ENCODE measurements at places on chromosomes 2 and 18. TPM values are rescaled to one million over a fixed set of nuclear protein-coding genes. Genes with fewer than 3 reads are reported as not detected.

The HMSD gene
- total RNA-seq = 0.94 TPM

The MRO gene
- not detected for total RNA-seq

The ANAPC1 gene
- 55.1 TPM for total RNA-seq

The LCT gene
- total RNA-seq = 0.19 TPM

The RPL37A gene
- 2,088 TPM for total RNA-seq

The PFN4 gene
- total RNA-seq = not detected

The B3GNT7 gene
- not detected for total RNA-seq

The IL36A gene
- total RNA-seq = not detected

DNA sequence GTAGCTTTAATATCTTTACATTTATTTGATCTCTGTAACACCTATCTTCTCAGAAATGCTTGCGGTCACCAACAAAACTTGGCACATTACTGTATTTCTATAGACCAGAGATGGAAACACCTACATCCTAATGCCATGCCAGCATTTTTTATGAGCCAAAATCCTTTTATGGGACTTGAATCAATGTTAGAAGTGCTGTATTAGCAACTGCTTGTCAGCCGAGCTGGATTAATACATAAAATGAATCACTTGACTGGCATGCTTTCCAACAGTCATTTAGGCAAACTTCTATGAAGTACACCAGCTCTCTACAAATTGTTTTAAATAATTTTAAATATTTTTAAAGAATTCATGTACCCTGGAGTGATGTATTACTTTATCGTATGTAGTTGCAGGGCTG is 272.9 kb upstream of the NRP2 start:
- no peaks in the 10 kb centered on the region for H3K27me3 ChIP-seq
- no peak for DNase-seq
- H3K27ac ChIP-seq = no peak overlapping the region
- no peaks in the 10 kb centered on the region for H3K36me3 ChIP-seq
- H3K4me3 ChIP-seq = no peak overlapping the region

GRCh38 chr2:127049927-127050802 is 56.8 kb downstream of the BIN1 start:
- peaks cover 18% of the 10 kb centered on the region for H3K36me3 ChIP-seq
- DNase-seq = peak; percentile 60
- H3K27ac ChIP-seq = peak overlapping the region; percentile 57

- no peak overlapping the region for H3K4me3 ChIP-seq
- no peak for DNase-seq
- no peaks in the 10 kb centered on the region for H3K36me3 ChIP-seq
- H3K4me1 ChIP-seq = no peaks in the 10 kb centered on the region
- H3K27ac ChIP-seq = no peak overlapping the region
These were observed 27.4 kb upstream of the MRO start for GRCh38 chr18:50847192-50847591.

GRCh38 chr2:117858892-117859531 is 44.5 kb downstream of the DDX18 start:
- no peaks in the 10 kb centered on the region for H3K36me3 ChIP-seq
- no peak overlapping the region for H3K27ac ChIP-seq
- H3K27me3 ChIP-seq = peaks cover 8% of the 10 kb centered on the region
- H3K4me3 ChIP-seq = no peak overlapping the region
- no peak for DNase-seq

DNA sequence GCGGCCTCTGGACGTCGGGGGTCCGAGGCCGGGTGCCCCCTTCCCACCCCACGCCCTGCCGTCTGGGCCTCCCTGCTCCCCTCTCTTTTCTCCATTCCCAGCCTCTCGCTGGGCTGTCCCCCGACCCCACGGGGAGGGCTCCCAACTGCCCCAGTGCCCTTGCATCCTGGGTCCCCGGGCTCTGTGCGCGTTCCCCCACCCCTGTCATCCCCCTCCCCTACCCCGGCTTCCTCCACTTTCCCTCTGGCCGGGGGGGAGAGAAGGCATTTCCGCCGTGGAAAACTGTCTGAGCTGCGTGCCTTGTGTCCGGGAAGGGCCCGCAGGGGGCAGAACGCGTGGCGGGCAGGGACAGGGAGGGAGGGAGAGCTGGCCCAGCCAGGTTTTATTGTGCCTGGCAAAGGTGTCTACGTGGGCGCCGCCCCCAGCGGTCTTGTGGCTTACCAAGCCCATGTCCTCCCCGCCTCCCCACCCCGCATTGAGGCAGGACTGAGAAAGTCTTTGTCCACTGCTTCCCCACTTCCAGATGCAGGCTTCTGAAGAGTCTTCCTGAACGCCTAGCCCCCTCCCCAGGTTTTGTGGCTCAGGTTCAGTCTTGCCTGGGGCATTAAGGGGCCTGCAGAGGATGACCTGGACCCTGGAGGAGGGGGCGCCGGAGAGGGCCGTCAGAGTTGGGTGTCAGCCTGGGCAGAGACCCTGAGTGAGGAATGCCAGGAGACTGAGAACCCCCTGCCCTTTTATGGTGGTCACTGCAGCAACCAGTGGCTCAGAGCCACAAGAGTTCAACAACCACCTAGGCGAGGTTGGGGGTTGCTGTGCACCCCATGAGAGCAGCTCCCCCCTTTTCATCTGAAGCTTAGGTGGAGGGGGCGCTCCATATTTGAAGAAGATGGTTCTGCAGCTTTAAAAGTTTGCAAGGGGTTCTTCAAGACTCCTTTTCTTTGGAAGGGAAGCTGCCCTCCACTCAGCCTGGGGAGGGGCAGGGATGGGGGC is 1.3 kb downstream of the ITM2C start:
- H3K4me3 ChIP-seq = peak overlapping the region; percentile 83
- peaks cover 46% of the 10 kb centered on the region for H3K4me1 ChIP-seq
- no peaks in the 10 kb centered on the region for H3K36me3 ChIP-seq
- H3K27me3 ChIP-seq = peaks cover 18% of the 10 kb centered on the region

DNA sequence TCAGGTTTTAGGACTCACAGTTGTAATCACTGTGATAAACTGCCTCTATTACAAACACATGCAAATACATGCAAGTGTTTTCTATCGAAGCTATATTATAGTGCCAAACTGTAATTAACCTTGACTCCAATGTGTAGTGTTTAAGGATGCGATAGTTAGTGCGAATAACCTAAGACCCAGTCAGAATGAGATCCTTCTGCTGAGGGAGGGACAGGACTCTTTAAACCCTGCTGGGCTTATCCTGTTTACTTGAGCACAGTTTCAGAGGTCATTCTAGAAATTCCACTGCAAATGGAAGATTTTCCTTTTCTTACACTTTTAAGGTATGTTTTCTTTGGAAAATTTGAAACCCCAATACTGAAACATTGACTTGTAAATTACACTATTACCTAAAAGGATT is 68.2 kb downstream of the CALCRL start:
- H3K4me3 ChIP-seq = no peak overlapping the region
- no peaks in the 10 kb centered on the region for H3K4me1 ChIP-seq
- H3K27ac ChIP-seq = no peak overlapping the region
- H3K27me3 ChIP-seq = no peaks in the 10 kb centered on the region

DNA sequence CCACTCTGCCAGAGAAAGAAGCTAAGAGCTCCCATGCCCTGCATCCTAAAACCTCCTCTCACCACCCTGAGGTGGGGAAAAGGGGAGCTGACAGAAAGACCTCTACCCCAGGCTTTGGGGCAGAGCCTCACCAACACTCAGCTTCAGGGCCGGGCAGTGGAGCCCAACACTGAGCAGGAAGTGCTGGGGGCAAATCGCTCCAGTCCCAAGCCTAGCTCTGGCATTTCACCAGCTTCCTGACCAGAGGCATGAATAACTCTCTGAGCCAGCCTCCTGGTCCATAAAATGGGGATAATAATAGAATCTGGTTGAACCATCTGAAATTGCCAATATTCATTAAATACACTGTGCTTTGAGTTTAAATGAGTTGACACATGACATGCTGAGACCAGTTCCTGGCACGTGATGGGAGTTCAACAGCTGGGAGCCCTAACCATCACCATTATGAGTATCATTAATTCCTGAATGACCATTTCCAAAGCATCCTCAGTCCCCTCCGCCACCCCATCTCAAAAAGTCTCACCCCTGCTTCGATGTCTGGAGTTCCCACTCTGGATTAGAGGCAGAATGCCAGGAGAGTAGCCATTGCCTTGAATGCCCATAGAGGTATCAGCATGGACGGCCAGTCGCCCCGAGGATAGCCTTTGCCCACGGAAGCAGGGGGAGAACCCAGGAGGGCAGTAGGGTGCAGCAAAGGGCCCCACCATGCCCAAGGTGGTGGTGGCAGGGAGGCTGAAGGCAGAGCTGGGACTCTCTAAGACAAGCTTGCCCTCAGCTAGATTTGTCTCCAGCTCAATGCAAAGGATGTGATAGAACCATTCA is 153.4 kb downstream of the TNS1 start:
- no peak overlapping the region for H3K4me3 ChIP-seq
- H3K36me3 ChIP-seq = no peaks in the 10 kb centered on the region
- no peaks in the 10 kb centered on the region for H3K27me3 ChIP-seq
- no peak overlapping the region for H3K27ac ChIP-seq
- DNase-seq = no peak

DNA sequence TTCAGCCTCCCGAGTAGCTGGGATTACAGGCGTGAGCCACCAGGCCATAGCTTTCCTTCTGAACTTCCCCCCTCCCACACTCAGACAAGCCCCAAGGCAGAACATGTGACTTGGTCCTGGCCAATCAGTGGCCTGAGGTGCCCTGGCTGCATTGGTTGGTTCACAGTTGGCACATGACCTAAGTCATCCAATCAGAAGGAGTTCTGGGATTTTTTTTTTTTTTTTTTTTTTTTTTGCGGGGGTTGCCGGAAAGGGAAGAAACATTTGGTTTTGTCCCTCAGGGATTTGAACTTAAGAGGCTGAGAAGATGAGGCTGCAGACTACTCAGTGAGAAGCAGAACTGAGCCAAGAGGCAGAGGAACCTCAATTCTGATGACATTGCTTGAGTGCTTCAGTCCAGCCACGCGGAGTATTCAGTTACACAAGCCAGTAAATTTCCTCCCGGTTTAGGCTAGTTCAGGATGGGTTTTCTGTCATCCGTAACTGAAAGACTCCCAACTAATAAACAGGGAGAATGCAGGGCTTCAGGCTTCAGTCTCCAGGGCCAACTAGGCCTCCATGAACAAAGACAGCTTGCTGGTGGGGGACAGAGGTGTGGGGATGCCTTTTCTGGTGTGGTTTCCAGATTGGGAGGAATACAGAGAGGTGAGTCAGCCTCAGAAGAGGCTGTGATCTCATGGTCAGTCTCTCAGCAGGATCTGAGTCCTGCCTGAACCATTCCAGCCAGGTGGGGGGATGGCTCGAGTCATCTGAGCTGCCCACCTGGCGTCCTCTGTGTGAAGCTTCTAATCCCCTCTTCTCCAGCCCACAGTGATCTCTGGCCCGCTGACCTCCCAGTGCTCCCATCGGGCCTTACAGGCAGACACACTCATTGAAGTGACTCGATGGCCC is 9.2 kb downstream of the PTMA start:
- H3K27ac ChIP-seq = no peak overlapping the region
- DNase-seq = peak; percentile 32
- H3K4me1 ChIP-seq = peaks cover 18% of the 10 kb centered on the region
- no peaks in the 10 kb centered on the region for H3K27me3 ChIP-seq
- H3K36me3 ChIP-seq = peaks cover 14% of the 10 kb centered on the region

- H3K27me3 ChIP-seq = no peaks in the 10 kb centered on the region
- H3K27ac ChIP-seq = no peak overlapping the region
- peaks cover 72% of the 10 kb centered on the region for H3K36me3 ChIP-seq
These were observed 17.7 kb downstream of the PDIA6 start for GRCh38 chr2:10794876-10795275.

DNA sequence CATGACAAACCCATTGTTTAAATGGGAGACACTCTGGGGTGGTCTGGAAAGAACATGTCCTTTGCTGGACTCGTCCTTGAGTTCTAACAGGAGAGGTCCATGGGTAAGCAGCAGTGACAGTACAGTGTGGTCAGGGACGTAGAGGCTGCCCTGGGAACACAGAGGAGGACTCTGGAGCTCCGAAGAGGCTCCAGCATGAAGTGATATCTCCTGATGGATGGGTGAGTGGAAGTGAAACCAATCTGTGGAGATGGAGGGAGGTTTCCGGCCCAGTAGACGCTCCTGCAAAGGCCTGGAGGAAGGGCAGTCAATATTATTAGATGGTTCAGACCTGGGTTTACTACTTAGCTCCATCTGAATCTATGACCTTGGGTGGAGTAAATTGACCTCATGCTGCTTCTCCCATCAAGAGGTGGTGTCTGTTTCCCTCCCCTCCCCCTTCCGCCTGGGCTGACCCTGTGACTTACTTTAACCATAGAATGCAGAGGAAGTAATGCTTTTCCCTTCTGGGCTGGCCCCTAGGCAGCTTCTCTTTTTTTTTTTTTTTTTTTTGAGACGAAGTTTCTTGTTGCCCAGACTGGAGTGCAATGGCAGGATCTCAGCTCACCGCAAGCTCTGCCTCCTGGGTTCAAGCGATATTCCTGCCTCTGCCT is 2.3 kb upstream of the TFCP2L1 start:
- no peaks in the 10 kb centered on the region for H3K36me3 ChIP-seq
- no peak overlapping the region for H3K4me3 ChIP-seq
- H3K27me3 ChIP-seq = peaks cover 42% of the 10 kb centered on the region

- H3K36me3 ChIP-seq = no peaks in the 10 kb centered on the region
- no peak overlapping the region for H3K4me3 ChIP-seq
- no peaks in the 10 kb centered on the region for H3K27me3 ChIP-seq
- no peak overlapping the region for H3K27ac ChIP-seq
These were observed 117.5 kb upstream of the TMEM18 start for GRCh38 chr2:794554-795241.

DNA sequence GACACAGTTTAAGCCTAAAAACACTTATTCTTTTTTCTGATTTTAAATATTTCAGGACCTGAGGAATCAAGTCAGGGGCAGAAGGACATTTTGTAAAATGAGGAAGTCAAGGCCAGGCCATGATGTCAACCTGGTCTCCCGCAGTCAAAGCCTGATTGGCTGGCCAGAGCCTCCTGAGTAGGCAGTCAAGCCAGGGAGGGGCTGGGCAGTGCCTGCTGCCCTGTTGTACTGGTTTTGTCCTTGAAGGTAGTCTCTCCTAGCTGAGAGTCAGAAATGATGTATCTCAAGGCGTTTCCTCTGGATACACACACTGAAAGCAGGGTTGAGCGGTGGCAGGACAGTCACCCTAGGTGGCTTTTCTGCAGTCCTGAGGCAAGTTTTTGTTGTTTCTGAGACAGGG is 19.8 kb downstream of the CCT7 start:
- peaks cover 33% of the 10 kb centered on the region for H3K36me3 ChIP-seq
- DNase-seq = no peak
- H3K4me1 ChIP-seq = peaks cover under 1% of the 10 kb centered on the region
- H3K4me3 ChIP-seq = no peak overlapping the region
- H3K27ac ChIP-seq = peak overlapping the region; percentile 54

Measured in activated CD4-positive, alpha-beta T cell treated with anti-CD3 and anti-CD28 coated beads, Interleukin-2, amount 10 ng/mL, durations not matched to agents 7 days and 5 days (primary cell).